K562 (cell line): ENCODE measurements at places on chromosomes 4 and X.

- DNase-seq: peak; percentile 11
These were observed 5.1 kb downstream of the AP1S2 start for GRCh38 chrX:15849555-15849954.

GRCh38 chr4:971666-972500, 1.5 kb downstream of the DGKQ start:
- DNase-seq: no peak

DNA sequence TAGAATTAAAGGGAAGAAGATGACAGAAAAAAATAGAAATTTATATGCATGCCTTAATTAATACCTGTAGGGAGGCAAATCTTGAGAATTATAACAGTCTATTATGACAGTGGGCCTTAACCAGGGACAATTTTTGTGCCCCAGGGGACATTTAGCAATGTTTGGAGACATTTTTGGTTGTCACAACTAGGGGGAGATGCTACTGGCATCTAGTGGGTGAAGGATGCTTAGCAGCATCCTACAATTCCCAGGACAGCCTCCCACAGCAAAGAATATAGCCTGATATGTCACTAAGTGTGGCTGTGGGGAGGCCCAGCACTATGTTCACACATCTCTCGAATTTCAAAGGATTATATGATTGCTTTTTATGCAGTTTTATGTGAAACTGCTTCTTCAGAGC, 10.5 kb downstream of the GPR82 start:
- no peak for DNase-seq

GRCh38 chr4:57110640-57111511, 691 bp upstream of the IGFBP7 start:
- no peak for DNase-seq

DNA sequence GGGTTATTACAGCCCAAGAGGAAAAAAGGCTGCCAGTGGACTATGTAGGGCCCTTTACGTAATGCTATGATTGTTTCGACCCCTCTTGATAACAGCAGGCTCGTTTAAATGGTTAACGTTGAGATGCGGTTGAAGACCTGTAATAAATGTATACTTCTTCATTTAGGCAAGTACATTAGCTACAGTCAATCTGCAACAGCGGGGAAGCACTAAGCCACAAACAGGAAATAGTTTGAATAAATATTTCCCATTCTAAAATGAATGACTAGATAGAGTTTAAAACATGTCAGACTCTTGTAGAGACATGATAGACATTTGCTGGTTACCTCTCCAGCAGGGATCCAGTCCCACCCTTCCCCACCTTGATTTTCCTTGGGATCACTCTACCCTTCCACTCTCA, 38.1 kb upstream of the STIM2 start:
- DNase-seq: no peak
